Globus pallidus (tissue), 1 donor: ENCODE measurements at places on chromosomes 2 and 18.

DNA sequence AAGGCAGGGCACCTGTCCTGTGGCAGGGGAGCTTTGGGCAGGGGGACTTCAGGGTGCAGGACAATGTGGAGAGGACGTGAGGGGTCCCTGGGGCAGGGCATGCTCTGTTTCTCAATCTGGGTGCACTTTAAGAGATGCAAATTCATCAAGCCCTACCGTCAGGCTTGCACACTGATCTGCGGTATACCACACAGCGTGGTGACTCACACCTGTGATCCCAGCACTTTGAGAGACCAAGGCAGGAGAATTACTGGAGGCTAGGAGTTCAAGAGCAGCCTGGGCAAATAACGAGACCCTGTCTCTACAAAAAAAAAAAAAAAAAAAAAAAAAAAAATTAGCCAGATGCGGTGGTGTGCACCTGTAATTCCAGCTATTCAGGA lies 10.2 kb upstream of the GPC1 start:
- DNase-seq = no peak

DNA sequence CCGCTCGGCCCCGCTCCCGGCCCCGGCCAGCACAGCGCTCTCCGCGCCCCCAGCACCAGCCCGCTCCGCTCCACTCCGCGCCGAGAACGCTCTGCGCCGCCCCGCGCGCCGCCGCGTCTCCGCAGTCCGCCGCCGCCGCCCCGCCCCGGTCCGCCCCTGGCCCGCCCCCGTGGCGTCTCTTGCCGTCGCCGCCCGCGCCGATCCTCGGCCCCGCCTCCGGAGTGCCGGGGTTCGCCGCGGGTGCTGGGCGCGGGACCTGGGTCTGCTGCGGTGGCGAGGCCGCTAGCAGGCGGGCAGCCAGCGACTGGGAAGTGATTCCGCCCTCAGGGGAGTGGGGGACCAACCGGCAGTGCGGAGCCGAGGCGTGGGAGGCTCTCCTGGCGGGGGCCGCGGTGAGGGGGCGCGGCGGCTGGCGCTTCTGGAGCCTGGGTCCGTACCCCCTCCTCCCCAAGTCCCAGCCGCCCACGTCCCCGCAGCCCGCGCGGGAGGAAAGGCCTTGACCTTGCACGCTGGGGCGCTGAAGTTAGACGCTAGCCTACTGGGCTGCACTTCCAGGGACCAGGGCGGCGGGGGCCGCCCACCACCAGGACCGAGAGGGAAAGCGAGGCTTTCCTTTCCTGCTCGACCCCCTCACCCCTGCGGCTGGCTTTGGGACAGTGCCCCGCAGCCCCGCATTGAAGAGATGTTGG lies at the start of gene HS6ST1:
Gene HS6ST1, minus strand, starts transcription at position 93 of the 689 bp plus-strand sequence. CDS start 305 bp downstream, outside the sequence.
- peak; percentile 82 for DNase-seq

GRCh38 chr2:9261231-9261883 lies 54.7 kb downstream of the ASAP2 start:
- DNase-seq = peak; percentile 60

- no peak for DNase-seq
These were observed 15.2 kb downstream of the FBXO41 start for GRCh38 chr2:73268830-73269685.

GRCh38 chr2:30675758-30676157 lies 131.5 kb downstream of the CAPN13 start:
- DNase-seq = no peak

DNA sequence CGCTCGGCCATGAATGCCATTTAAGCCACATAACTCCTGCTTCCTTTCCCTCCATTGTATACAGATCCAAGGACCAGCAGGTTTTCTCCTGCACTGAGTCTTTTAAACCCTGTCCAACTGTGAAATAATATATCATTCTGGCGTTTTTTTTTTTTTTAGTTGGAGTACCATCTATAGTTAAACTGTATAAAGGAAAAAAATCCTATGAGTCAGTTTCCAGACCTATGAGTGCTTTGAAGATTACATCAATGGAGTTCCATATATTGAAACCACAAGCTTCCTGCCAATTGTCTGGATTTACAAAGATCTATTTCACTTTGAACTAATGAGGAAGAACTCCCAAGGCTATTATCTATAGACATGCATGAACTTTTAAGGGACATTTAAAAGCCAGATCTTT lies 2.4 kb upstream of the MALT1 start:
- DNase-seq = no peak
